ENCODE measurements at places on chromosomes 3 and 15.

DNA sequence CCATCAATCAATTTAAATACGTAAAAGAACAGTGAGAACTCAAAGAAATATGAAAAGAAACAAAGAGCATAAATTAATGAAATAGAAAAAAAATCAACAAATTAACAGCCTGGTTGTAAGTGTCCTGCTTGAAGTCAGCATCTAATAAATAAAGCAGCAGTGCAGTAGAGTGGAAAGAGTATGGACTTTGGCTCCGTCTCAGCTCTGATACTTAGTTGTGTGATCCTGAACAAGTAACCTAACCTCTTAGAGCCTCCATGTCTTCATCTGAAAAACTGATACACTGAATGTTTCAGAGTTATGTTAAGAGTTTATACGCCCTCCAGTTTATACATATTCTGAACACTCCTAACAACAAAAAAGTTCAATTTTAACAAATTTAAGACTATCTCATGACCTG is 44.6 kb downstream of the TFDP2 start:
- no peak for DNase-seq

DNA sequence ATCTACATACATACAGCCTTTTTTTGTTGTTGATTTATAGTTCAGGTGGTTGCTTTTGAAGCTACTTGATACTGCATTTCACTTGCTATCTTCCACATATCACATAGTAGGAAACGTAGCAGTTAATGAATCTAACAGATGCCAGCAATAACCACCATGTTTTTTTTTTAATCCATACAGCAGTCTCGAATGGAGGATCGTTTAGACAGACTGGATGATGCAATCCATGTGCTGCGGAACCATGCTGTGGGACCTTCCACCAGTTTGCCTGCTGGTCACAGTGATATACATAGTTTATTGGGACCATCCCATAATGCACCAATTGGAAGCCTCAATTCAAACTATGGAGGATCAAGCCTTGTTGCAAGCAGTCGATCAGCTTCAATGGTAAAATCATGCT is 123.2 kb upstream of the CGNL1 start:
- DNase-seq: no peak

DNA sequence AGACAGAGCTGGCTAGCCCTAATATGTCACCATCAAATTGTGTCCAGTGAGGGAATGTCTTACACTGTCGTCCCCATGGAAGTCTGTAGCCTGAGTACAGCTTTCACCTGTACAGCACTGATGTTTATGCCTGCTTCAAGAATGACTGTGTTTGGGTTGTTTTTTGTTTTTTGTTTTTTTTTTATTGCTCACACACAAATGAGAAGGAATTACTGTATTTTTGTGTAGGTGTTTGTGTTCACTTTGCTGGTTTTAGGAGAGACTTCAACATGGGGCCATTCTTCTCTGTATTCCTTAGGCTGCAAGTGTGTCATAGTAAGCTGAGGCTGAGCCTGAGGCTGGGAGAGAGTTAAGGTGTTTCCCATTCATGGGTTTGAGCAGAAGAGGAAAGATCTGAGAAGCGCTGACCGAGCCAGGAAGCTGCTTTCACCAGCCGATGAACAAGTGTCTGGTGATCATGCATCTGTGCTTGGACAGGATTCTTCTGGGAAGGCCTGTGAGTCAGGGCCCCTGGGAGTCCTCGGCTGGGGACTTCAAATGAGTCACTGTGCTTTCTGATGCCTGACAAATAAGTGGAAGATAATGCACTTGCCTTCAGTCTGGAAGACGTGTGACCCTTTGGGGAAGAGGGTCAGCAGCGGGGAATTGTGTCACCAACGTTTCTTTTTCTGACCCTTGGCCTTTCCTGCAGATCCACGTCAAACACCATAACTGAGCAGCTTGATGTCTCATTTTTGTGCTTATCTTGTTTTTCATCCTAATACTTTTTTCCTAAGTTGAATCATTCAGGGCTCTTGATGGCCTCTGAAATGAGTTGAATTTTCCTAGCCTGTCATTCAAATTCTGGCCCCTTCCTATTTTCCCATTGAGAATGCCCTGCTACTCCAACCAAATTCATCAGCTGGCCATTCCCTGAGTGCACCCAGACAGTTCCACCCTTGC is 36.7 kb upstream of the ZBTB38 start:
- DNase-seq: no peak

DNA sequence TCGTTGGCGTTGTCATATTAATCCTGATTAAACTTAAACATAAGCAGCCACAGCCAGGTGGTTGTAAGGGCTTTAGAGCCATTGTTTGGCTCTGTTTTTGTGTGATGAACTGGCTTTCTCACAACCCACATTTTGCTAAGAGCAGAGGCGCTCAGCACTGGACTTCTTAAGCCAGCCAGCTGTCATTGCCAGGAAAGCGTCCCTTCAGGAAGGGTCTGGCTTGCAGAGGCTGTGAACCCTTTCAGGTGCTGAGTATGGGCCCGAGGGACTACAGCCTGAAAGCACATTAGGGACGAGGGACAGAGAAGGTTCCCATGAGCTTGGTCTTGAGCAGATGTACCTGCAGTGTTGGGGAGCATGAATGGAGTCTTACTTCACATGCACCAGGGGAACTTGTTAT is 112.3 kb downstream of the CHCHD6 start:
- no peak for DNase-seq

- DNase-seq: no peak
Observed at GRCh38 chr3:58299839-58300516, 6.1 kb upstream of the RPP14 start.

GRCh38 chr3:133448478-133449122 is 48.7 kb downstream of the BFSP2 start:
- DNase-seq: peak; percentile 10

DNA sequence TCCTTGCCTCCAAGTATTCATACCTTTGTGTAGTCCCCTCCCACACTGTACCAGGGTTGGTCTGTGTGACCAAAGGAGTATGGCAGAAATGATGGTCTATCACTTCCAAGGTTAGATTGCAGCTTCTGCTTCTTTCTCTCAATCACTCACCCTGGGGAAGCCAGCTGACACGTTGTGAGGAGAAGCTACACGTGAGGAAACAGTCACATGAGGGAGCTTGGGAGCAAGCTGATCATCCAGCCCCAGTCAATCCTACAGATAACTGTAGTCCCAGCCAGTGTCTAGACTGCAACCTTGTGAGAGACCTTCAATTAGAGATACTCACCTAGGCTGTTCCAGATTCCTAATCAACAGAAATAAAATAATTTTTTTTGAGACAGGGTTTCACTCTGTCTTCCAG is 6.2 kb upstream of the ZNF774 start:
- no peak for DNase-seq

- DNase-seq: no peak
Observed at GRCh38 chr3:52649461-52650210, 36.1 kb downstream of the PBRM1 start.

- no peak for DNase-seq
Observed at GRCh38 chr3:182000447-182000846, 288.7 kb downstream of the SOX2 start.

DNA sequence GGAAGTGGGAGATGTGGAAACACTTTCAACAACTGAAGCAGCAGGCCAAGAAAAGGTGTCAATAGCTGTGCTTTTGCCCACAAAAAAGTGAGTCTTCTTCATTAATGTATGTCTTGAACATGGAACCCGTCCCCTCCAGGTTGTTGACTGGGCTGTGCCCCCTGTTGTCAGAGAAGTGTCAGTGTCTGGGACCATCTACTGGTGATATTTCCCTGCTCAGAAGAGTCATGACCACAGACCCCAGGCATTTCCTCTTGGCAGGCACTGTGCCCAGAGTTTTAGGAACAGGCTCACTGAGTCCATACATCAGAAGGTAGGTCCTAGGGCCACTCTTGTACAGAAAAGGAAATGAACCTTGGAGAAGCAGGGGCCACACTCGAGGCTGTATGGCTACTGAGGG is 54.8 kb upstream of the LARS2 start:
- no peak for DNase-seq

GRCh38 chr15:71973366-71973765 is 144.6 kb downstream of the MYO9A start:
- no peak for DNase-seq

- no peak for DNase-seq
Observed at GRCh38 chr3:33932010-33932764, 133.8 kb downstream of the PDCD6IP start.

- no peak for DNase-seq
Observed at GRCh38 chr15:91043202-91043874, 20.9 kb upstream of the VPS33B start.

GRCh38 chr3:177464392-177465256 is 267.3 kb upstream of the TBL1XR1 start:
- no peak for DNase-seq

DNA sequence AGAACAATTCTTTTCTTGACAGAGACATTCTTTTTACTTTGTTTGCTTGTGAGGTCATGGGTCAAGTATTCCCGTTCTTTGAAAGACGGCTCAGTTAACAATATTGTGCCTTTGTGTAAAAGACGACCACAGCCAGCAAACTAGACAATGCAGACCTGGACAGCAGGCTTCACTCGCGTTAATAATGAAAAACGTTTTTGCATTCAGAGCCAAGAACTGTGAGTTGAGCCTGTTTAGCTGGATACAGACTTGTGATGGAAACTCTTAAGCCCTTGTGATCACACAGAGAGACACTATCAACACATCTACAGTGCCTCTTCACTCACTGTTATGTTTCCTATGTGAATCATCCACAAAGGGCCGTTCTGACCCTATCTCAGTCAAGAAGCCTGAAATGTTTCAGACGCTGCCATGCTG is 37.3 kb upstream of the CMTM7 start:
- no peak for DNase-seq

DNA sequence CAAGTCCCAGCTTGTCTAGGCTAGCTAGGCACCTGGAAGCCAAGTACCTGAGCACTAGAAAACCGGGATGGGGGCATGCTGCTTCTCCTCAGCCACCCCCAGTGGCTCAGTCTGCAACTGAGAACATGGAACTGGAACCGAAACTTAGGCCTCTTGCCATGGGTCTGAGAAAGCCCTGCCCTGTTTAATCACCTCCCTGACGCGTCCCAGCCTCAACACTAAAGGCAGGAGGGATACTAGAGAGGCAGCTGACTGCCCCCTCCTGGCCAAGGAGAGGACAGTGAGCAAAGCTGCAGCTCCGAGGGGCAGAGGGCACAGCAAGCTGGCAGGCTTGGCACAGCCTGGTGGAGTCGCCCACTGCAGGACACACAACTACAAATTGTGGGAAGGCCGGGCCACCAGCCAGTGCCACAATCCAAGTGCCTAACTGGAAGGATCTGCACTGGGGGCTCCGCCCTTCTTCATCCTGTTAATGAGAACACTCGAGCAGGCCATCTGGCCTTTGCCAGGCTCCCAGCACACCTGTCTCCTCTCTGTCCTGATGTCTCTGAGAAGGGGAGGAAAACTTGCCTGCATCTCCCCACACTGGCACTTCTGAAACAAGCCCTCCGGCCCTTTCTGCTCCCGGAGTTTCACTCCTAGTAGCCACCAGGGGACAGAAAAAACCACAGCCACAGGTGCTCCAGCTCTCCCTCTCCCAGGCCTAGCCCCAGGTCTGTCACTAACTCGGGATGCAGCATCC is 53.7 kb downstream of the BDH1 start:
- DNase-seq: no peak

DNA sequence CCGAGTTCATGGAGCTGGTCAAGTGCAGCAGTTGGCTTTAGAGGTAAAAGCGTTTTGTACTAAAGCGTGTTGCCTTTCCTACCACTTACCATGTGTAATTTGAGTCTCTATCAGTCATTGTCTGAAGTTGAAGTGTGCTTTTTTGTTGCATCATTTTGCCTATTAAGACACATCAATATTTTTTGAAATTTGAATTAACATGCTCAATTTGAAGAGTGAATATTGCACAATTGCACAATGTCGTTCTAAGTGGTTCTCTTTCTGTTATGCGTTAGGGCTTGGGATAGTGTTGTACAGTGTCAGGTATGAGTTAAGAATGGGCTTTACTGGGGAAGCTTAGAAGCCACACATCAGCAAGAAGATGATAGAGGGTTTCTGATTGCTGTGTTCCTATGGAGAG is 84.0 kb upstream of the ACKR4 start:
- DNase-seq: no peak

GRCh38 chr3:99586701-99587100 is 51.7 kb upstream of the COL8A1 start:
- DNase-seq: no peak

DNA sequence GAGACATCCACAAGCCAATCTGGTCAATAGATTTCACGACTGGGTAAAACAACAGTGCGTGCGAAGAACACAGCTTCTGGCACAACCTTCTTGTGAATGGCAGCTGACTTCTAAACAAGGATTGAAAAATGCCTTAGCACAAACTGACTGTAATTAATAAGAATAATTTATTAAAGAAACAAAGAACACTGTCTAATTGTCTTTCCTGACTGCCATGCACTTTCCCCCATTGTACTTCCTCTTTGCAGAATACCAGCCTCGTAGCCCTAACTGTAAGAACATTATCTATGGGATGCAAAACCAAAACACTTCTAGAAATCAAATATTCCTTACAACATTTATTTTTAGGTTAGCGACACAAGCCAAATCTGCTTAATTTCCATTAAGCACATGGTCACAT is 6.5 kb downstream of the FOXP1 start:
- DNase-seq: no peak

- DNase-seq: no peak
Observed at GRCh38 chr3:127816783-127817405, 5.4 kb downstream of the MGLL start.

GRCh38 chr3:4720316-4721075 is 227.3 kb downstream of the ITPR1 start:
- no peak for DNase-seq

DNA sequence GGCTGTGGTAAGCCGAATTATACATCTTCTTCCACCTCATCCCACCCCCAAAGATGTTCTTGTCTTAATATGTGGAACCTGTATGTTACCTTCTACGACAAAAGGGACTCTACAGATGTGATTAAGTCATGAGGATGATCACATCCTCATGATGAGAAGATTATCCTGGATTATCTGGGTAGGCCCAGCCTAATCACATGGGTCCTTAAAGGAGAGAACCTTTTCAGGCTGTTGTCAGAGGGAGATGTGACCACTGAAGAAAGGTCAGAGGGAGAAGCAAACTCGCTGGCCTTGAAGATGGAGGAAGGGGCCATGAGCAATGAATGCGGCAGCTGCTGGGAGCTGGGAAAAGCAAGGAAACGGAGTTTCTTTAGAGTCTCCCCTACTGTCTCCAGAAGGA is 12.9 kb upstream of the SCG3 start:
- DNase-seq: no peak

DNA sequence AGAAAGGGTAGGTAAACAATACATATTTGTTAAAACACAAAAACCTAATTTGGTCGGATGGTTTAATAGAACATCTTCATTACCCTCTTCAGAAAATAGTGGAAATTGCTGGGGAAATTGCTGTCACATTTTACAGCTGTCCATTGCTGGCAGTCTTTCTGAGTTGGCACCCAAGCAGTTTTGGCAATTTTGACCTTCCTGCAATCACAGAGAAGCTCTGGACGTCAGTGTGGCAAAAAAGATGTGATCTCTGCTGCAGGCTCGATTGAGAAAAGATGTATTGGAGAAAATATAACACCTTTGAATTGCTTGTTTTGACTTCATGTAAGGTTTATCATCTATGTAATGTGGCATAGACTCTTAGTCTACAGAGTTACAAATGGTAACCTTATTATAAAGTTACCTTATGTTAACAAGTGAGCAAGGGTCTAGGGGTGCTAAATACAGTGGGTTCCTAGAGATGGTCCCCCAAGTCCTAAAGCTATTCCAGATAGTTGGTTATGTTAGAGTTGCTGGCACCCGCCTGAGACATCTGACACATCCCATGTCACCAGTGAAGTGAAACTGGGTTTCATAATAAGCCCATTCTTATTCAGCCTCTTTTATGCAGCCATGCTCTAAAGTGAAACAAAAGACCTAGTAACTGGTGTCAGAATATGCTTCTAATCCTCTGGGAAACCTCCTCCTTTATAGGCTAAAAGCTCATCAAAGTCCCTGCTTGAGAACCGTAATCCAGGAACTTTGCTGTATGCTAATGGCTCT is 14.0 kb downstream of the UBE2E1 start:
- DNase-seq: no peak

Data from activated effector memory CD4-positive, alpha-beta T cell treated with Interleukin-2 at 50 U/mL for 16 hours (primary cell).